ENCODE measurements at places on chromosomes 6 and 20. TPM values are rescaled to one million over a fixed set of nuclear protein-coding genes. Genes with fewer than 3 reads are reported as not detected.

- no peak for DNase-seq
These were observed 10.4 kb upstream of the FKBPL start for GRCh38 chr6:32140420-32141046.

Gene CRISP3
- total RNA-seq, result not detected

DNA sequence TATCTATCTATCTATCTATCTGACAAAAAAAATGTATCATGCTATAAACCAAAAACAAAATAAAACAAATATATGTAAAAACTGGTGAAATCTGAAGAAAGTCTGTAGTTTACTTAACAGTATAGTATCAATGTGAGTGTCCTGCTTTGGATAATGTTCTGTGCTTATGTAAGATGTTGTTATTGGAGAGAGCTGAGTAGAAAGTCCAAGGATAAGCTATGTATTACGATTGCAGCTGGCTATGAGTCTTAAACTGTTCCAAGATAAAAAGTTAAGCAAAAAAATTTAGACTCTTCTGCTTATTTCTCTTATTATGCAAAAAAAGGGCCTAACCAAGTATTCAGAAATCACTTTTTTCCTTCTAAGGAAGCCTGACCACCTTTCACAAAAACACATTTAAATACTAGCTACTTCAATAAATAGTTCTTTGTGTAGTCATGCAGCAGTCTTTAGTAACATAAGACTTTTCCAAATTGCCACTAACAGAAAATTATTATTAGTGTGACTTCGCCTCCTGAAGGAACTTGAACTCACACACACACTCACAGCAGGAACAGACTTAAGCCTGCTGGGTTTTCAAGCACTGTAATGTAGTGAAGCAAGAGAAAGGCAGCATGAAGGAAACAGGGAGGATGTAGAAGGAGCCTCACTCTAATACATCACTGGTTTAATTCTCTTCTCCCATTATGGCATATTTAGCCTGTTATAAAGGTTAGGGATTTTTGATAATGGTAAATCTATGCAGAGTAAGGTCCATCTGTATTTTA is 265.8 kb upstream of the GJE1 start:
- no peak for DNase-seq

GRCh38 chr6:28206928-28207509 is 18.1 kb upstream of the ZSCAN9 start:
- DNase-seq, result no peak

DNA sequence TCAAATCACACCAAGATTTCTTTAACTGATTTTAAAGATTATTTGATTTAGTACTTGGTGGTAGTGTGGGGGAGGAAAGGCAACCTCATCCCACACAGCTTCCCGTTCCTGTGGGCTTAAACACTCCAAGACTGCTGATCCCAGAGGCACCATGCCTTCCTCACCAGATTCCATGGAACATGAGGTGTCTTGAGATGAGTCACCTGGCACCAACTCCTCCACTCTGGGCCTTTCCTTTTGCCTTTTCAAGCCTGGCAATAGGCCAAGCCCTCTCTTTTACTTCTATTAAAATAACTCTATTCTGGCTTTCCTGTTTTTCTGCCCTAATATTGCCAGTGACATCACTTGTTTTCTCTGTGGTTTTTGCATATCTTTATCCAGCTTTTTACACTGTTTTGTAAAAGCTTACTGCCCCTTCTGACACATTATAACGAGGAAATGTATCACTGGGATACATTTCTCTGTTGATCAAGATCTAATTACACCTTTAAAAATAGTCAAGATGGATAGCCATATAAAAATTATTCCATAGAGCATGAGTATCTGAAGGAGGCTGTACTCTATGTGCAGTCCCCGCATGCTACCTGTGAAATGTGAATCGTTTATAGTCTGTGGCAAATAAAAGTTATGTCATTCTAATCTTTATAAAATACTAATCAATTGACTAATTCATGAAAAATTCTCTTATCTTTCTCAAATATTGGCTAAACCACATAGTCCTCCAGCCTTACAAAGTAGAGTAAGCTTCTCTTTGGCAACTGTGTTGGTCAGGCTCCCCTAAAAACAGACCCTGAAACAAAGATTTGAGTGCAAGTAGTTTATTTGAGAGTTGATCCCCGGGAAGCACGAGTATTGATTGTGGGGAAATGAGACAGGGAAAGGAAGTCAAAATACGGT is 257.8 kb upstream of the KCNQ5 start:
- no peak for DNase-seq

DNA sequence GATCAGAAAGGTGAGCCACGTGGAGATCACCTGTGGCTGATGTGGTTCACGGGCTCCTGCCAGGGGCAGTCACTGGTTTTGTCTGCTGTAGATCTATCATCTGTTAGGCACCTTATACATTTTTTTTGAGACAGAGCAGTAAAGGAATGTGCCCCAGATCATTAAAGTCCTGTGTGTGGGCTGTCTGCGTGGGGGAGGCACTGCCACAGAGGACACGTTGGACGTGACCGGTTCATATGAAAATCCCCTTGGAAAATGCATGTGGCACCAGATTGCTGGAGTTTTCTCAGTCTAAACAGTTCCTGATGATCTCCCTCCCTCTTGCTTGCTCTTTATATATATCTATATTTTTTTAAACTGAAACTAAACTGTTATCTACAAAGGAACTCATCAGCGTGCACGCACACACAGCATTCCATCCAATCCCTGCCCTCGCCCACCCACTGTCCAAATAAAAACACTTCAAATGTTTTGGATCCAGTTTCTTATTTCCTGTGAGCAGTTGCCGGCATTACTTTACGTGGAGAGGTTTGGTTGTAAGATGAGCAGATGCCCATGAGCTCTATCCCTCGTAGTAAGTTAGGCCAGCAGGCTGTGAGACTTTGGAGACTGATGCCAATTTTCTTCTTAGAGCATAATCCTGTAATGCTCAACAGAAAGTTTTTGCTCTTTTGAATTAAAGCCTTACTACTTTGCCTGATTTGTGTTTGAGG is 161.6 kb upstream of the EXOC2 start:
- DNase-seq, result no peak

DNA sequence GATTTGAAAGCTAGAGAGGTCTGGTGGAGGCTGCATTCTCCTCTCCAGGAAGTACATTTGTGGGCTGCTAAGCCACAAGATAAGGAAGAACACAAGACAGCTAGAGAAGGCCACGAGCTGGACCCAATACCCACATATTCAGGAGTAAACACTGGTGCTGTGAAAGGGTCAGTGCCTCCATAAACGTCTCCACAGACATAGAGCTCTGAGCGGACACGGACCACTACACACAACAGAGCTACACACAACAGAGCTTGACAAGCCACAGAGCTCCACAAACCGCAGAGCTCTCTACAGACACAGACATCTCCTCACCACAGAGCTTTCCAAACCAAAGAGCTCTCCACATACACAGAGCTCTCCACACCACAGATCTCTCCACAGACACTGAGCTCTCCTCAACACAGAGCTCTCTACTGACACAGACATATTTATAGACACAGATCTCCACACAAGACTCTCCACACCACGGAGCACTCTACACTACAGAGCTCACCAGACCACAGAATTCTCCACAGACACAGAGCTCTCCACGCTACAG is 51.9 kb downstream of the ERMARD start:
- no peak for DNase-seq

- no peak for DNase-seq
These were observed 332.3 kb downstream of the ZFAND3 start for GRCh38 chr6:38151580-38152500.

DNA sequence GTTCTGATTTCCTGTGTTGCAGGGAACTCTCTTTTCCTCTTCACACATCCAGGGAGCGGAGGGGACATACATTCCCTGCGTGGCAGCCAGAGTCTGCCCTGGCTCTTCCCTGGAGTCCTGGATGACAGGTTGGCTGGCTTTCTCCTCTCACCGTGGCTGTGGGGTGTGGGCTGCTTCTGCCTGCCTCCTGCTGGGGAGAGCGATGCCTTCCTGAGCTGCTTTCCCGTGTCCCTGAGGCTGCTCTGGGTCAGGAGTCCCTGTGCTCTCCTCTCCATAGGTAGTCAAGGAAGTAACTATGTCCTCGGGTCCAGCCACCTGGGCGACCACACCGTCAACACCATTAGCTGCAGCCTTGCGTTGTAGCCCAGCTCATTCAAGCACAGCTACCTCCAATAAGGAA is 451.7 kb downstream of the QKI start:
- no peak for DNase-seq

Gene CGA
- total RNA-seq, result not detected

Gene EPB41L2
- 74.0 TPM for total RNA-seq

Gene PTCRA
- not detected for total RNA-seq

Measured in heart right ventricle (tissue), 16 donors.